GM10248 (cell line): ENCODE measurements at places on chromosomes 2 and 18.

GRCh38 chr2:226336283-226336682 lies 463.3 kb downstream of the IRS1 start:
- no peak for DNase-seq

DNA sequence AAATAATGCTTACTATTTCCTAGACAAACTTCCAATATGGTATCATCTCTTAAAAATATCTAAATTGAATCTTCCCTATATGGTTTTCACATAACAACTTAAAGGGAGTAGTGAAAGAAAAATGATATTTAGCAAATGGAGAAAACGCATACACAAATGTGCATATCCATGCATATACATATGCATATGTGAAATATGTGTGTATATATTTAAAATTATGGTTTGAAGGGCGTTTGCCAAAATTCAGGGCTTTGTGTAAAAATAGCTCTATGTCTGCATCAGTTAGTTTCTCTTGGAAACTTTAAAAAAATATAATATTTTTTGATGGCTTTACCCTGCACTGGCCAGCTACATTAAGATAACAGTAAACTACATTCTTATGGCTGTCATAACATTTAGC lies 986.7 kb downstream of the BCL11A start:
- no peak for DNase-seq

DNA sequence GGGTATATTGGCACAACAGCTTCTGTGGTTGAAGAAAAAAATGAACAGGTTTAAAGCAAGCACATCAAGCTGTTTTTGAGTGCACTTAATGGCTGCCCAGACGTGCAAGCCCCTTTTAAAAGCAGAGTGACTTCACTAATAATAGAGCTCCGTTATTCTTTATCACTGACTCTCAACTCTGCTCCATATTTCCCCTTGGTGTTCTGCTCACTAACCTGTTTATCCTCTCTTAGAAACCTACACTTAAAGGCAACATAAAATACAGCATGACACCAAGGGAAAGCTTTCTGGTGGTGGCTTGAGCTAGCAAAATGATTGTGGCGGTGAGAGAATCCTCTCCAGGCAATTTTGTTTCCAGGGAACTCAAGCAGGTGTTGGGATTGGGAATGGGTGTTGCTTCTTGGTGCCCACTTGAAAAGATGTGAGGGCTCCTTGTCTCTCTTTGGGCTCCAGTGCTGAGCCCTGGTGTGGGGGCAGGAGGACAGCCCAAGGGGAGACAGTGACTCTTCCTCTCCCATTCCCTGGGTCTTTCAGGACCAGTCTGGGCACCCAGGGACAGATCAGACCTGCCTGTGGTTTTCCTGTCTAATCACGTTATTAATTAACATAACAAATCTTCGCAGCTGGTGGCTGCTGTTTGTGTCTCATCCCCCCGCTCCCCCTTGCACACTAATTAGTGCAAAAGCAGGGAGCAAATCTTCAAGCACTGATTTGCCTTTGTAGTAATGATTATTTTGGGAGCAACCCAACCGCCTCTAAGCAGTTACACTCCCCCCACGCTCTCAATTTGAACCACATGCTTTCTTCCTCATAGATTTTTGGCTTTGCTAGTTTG lies 289.4 kb upstream of the CXCR4 start:
- no peak for DNase-seq

GRCh38 chr2:196075196-196075595 lies 6.6 kb upstream of the DNAH7 start:
- DNase-seq = no peak

DNA sequence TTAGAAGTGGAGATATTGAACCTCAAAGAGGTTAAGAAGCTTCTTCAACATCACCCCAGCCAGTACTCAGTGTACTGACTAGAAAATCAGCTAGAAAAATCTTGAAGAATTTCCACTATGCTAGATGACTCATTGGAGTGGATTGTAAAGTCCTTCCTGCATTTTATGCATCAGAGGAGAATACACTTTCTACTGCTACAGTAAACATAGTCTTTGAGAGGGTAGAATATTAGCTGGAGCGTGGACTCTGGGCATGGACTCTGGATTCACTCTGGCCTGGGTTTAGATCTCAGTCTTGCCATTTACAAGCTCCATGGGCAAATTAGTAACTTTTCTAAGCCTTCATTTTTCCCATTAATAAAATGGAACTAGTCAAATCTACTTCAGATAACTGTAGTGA lies 215.9 kb downstream of the IRS1 start:
- no peak for DNase-seq

DNA sequence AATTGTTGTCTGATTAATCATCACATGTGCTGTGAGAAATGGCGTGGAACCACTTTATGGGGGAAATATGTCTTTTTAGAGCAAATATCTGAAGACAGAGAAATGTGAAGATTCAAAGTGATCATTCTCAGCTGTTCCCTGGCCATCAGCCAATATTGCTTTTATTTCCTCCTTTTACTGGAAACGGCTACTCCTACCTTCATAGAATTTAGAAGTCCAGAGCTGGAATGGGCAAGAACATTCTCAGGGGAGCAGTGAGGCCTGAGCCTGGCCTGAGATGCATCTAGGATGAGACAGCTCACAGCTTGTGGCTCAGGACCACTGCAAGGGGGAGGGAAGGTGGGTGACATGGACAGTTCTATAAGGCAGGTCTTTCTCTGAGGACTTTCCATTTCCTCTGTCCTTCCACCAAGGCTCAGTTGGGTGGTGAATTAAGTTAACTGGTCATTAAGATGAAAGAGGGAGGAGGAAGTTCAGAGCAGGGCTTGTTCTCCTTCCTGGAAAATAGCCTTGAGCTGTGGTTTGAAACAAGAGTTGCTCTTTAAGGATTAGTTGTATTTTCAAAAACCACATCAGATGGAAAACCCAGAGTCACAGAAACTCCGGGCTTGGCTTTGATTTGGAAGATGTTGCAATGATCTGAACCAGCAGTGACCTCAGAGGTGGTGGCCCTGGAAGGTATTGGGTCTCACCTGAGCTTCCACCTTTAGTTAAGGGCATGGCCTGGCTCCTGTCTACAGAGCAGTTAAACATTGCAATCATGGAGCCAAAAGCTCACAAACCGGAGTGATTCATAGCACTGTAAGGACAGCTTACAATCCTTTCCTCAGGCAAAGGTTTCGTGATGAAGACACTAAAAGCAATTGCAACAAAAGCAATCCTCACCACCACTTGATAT lies 144.3 kb downstream of the VAPA start:
- no peak for DNase-seq

- no peak for DNase-seq
Measured at GRCh38 chr18:75066936-75067335, 142.0 kb downstream of the PTGR3 start.

DNA sequence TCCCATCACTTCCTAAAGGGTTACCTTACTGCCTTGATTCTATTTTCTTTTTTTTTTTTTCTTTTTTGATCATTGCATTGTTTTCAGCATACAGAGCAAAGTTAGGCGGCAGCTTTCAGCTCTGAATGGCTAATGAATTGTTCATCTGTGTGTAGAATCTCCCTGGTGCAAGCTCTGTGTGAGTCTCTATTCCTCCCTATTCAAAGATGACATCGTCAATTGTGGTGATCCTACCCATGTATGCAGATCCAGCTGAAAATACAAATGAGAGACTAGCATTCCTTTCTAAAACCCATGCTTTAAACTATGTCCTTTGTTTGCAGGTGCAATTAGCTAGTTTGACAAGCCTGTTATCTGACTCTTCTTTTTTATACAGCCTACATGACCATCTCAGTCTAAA lies 539.0 kb downstream of the ARHGAP15 start:
- DNase-seq = no peak

DNA sequence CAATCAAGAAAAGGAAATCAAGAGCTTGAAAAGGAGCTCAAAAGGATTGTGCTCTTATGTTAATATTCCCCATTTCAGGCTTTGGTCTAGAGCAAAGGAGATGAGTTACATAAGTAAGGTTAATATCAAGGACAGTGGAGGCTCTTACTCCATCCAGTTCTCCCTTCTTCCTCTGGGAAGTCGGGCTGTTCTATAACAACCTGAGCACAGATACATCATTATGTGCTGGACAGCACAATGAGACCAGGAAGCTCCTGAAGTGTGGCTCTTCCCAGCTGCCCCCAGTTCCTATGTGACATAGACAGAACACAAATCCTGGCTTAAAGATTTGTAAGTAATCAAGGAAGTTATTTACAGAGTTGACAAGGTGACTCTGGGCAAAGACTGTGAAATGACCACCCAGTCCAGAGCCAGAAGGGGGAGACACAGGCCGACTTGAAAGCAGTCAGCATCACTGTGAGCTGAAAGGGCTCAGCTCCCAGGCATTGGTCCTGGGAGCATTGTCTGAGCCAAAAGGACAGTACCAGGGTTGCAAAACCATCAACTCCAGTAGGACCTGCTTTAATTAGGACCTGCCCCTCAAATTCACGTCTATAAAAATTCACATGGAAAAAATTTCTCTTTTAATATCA lies 917.6 kb upstream of the ACVR2A start:
- DNase-seq = peak; percentile 6

DNA sequence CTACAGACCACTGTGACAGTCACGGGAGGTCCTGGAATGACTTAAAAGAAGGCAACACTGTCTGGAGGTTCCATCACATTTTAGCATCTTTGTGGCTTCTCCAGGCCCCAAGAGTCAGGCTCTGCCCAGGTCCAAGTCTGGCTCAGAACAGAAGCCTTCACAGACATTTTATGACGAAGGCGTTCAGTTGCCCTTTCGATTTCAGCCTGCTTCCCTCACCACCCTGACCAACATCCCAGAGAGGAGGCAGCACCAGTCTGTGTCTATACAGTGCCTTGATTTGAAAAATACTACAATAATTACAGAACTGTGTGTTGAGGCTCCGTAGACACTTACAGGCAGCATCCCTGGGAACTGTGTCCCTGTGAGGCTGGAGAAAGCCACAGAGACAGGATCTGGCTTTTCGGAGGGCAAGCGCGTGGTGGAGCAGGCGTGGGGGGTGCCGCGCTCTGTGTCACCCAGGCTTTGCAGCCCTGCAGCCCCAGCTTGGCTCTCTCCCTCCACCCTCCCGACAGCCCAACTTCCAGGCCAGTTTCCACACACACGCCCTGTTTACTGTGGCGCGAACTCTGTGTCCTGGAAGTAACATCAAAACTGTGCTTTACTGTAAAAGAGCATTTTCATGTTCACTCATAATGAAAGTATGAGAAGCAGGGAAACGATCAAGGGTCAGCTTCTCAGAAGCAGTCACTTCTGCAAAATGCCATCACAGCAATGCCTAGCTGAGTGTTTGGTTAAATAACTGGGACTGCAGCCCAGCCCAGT lies 153.5 kb upstream of the ALKAL2 start:
- DNase-seq = no peak

DNA sequence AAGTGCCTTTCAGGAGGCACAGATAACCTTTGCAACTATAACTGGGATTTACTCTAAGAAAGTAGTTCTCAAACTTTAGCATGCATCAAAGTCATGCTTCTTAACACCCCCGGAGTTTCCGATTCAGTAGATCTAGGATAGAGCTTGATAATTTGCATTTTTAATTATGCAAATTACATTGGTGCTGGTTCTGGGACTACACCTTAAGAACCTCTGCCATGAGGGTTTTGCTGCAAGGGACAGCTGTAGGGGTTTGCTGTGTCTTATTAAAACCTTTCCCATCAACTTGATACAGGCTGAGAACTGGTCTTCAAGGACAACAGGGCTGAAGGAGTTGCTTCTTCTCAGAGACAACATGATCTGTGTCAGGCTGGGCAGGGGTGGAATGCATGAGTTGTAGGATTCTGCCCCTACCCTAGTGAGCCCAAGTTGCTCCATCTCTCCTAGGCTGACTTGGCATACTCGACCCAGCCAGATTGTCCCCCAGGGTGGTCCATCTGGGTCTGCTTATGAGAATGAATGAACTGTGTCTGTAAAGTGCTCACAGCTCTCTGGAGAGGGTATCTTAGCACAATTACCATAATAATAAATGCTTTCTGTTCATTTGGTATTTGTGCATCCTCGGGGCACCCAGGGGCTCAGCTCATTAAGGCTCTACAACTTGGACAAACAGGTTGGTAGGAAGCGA lies 232.7 kb downstream of the CLIP4 start:
- DNase-seq = no peak

GRCh38 chr2:133892352-133892913 lies 324.2 kb upstream of the NCKAP5 start:
- DNase-seq = no peak

DNA sequence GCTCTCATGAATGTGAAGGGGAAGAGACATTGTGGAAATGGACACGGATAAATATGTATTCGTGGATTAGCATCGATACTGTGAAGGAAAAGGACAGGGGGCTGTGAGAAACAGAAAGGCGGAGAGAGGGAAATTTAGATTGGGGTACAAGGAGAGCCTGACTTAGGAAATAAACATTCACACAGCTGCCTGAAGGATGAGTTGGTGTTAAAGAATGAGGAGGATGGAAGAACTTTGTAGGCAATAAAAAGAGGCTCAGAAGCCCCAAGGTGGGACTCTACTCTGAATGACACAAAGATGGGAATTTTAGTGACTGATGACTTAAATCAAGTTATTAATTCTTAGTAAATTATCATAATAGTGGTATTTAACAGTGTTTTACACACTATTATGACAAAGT lies 10.1 kb downstream of the MYO1B start:
- DNase-seq = no peak

DNA sequence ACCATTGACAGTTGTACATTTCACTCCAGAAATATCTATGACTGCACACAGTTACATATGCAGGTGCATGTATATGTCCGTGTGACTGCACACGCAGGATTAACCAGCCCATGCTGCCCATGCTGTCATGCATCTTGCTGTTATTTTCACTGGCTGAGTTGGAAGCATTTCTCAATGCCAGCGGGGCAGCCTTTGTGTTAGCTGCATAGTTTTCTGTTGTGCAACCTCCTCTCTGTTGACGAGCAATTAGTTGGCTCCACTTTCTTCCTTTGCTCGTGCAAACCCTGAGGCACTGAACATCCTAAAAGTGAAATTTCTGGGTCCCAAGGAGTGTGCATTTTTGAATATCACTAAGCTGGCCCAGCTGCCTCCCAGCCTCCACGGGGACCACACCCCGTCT lies 133.4 kb upstream of the GLI2 start:
- DNase-seq = no peak

GRCh38 chr2:29374823-29375222 lies 259.6 kb downstream of the CLIP4 start:
- no peak for DNase-seq

DNA sequence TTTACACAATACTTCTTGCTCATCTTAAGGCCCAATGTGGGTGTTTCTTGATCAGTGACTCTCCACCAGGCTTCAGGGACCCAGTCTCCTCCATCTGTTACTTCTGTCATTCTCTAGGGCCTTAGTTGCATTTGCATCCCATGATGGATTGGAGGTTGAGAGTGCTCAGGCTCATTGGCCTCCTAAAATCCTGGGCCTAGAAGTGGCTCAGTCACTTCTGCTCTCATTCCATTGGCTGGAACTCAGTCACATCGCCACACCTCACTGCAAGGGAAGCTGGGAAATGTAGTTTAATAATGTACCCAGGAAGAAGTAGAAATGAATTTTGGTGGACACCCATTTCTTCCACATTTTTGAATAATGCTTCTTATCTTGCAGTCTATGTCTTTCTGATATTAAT lies 223.5 kb downstream of the HRH4 start:
- no peak for DNase-seq

GRCh38 chr2:21811541-21811940 lies 687.8 kb downstream of the TDRD15 start:
- DNase-seq = no peak
